Calu3 (cell line): ENCODE measurements at places on chromosomes 2 and 18. TPM values are rescaled to one million over a fixed set of nuclear protein-coding genes. Genes with fewer than 3 reads are reported as not detected.

The SELENOI gene
- total RNA-seq = 66.6 and 75.4 TPM in 2 replicates

The SPEG gene
- total RNA-seq = 13.4 and 16.7 TPM in 2 replicates

The PROC gene
- 0.59 TPM in 1 of 2 replicates, not detected in the other for total RNA-seq

DNA sequence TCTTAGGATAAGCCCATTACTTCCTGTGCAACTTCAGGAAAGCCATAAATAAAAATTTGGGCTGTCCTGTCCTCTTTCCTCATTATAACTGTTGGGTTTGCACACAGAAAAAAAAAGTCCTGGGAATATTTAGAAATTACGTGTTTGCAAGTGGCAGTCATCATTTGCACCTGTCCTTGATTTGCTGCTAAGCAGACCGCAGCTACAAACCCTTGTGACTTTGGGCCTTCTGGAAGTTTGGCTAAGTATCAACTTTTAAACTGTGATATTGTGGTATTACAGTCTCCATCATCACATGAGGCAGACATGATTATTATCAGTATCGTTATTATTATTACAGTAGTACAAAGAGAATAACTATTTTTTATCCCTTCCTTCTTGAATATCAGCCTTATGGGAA lies 260.7 kb upstream of the SESTD1 start:
- no peak for DNase-seq

DNA sequence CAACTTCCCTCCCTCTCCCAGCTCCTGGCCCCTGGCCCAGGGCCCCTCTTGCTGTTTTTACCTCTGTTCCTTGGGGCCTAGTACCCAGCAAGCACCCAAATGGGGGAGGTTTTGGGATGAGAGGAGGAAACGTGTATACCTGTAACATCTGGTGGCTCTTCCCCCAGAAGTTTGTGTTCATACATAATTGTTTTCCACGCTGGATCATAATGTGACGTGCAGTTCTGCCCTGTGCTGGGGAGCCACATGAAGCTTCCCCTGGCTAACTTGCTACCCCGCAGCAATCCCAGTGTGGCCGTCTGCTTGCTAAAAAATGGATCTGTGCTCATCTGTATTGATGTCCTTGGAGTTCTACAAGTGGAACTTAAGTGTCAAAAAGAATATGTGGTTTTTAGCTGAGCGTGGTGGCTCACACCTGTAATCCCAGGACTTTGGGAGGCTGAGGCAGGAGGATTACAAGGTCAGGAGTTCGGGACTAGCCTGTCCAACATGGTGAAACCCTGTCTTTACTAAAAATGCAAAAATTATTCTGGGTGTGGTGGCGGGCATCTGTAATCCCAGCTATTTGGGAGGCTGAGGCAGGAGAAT lies 36.5 kb downstream of the ANO7 start:
- DNase-seq = no peak

GRCh38 chr2:64019975-64020528 lies 824 bp upstream of the VPS54 start:
- no peak for DNase-seq

DNA sequence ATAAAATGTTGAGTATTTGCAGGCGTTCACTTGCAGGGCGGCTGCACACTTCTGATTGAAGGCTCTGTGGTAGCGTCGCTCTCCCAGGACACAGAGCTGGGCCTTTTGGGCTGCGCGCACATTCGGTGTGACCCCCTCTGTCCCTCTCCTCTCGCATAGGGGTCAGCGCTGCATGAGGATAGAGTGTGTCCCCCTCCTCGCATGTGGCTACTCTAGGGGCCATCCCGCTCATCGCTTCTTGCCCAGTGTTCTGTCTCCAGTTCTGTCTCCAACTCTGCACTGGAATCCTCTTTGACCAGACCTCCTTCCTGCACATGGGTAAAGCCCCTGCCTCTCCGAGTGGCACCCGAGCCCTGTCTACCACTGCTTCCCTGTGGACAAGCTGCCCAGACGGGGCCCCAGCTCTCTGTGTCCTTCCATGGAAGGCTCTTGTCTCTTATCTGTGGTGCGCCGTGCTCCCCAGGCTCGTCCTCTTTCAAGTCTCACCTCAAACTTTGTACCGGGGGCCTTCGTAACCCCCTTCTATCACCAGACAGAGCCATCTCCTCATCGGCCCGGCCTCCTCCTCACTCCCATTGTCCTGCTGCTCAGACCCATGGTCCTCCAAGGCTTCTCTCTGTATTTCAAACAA lies 278.0 kb upstream of the HDAC4 start:
- no peak for DNase-seq

GRCh38 chr2:13917958-13918357 lies 714.6 kb upstream of the LRATD1 start:
- DNase-seq = no peak

DNA sequence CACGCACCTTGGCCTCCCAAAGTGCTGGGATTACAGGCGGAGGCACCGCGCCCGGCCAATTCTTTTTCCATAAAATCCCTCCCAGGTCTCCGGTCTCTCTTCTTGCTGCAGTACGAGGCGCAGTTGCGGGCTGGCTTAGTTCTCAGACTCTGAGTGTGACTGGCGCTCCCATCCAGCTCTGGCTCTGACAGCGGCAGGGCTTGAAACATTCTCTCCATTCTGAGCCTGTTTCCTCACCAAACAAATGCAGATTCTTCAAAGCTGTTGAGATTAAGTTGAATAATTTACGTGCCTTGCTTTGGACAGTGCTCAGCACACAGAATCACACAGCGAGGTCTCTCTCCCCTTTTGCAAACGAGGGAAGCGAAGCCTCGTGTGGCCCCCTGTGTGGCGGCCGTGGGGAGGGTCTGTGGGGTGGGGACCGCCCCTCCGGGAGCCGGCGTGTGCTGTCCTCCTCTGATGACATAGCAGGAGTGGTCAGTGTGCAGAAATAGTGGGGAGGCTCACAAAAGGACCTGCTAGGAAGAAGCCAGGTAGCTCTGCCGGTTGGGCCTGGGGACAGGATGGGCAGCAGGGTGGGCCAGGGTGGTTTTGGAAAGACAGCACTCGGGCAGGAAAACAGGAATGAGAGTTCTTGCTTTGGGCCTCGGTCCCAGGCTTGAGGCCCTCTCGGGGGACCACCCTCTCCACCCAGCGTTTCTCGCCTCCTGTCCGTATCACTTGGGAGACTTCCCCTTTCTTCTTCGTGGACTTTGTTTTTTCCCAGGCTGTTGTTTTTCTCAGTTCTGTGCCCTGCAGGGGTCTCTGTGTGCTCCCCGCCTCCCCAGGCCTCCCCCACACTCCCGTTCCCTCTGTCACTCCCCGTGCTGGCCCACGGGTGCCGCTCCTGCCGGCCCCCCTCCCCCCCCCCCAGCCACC lies 75.0 kb downstream of the KCNG2 start:
- no peak for DNase-seq

GRCh38 chr2:39368846-39369245 lies 68.2 kb downstream of the MAP4K3 start:
- no peak for DNase-seq

DNA sequence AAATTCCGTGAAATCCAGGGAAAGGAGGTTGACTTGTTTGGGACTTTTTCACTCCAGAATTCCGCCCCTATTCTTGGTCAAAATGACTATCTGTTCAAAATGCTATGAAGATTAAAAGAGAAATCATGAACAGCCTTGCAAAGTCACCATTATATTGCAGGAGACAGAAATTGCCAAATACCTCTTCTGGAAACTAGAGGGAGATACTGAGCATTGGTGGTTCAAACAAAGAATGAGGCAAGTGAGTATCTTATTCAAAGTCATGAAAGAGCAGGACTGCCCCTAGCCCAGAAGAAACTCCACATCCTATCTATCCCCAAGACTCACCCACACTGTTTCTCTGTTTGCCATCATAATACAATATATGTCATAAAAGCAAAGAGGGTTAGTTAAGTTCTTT lies 862.3 kb upstream of the POU3F3 start:
- no peak for DNase-seq

DNA sequence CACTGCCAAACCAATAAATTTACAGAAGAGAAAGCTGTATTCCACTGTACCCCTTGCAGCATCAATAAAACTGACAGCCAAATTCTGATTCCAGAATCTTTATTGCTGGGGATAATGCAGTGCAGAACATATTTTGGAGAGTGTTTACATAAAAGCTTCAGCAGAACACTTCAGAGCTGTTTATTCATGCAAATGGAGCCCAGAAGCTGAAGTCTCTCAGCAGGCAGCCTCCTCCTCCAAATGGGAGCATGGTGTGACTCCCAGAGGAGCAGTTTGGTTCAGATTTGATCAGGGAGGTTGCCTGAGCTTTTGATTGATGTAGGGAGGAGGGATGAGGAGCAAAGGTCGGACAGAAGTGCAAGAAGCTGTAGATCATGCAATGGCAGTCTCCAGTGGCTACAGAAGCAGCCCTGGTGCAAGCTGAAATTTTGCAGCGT lies 22.4 kb downstream of the LHCGR start:
- no peak for DNase-seq

DNA sequence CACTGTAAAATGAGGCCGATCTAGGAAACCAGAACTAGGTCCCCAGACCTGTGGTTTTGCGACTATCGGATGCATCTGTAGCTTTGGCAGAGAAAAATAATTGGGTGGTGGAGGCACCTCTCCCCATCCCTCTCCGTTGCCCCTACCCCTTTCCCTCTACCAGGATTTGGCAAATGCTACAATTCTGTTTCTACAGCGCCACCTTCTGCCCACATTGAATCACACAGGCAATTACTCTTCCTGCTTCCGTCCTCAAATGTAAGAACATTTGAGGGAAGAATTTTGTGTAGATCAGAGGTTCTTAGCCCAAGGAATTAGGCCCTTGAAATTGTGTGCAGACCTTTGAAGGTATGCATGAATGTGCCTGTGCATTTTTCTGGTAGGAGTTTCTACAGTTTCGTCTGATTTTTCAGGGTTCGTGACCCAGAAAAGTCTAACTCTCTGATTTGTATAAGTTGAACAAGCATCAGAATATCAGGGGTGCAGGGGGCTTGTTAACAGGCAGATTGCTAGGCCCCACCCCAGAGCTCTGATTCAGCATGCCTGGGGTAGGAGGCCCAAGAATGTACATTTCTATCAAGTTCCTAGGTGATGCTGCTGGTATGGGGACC lies 11.2 kb downstream of the ATP6V1B1 start:
- peak; percentile 56 for DNase-seq

GRCh38 chr2:230160112-230160660 lies 59.6 kb downstream of the SP110 start:
- DNase-seq = peak; percentile 54

DNA sequence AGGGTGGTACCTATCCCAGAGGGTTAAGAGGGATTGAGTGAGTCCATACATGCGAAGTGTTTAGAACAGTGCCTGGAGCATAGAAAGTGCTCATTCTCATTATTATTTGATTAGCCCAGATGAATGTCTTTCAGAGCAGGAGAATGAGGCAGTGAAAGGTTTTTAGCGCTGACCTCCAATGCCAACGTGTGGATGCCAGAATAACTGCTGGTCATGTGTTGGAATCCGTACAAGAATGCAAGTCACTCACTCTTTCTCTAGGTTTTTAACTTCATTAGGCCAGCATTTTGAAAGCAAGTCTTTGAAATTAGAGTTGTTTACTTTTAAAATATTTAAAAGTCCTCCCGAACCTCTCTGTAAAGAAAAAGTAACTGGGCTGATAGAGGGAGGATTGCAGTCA lies 374.2 kb downstream of the EN1 start:
- no peak for DNase-seq

- DNase-seq = no peak
Measured at GRCh38 chr2:191015239-191015638, 1.3 kb upstream of the STAT1 start.

DNA sequence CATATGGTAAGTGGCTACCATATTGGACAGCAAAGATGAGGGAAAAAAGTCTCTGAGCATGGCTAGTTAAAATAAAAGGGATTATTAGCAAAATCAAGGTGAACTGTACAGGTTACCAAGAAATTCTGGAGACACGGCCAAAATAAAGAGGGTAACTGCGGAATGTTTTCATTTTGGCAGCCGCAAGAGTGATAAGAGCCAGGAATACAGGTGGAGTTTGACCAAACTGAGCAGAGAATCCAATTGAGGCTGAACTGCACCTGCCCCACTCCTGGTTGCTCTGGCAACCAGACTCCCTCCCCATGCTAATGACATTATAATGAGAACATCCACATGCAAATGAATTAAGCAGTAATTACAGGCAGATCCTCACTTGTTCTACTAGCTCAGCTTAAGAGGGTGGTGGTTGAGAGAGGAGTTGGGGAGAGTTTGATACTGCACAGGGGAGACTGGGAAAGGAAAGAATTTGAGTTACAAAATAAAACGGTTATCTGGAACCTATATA lies 18.8 kb upstream of the EPHA4 start:
- DNase-seq = no peak

GRCh38 chr18:63888470-63889190 lies 1.1 kb downstream of the SERPINB2 start:
- peak; percentile 25 for DNase-seq

DNA sequence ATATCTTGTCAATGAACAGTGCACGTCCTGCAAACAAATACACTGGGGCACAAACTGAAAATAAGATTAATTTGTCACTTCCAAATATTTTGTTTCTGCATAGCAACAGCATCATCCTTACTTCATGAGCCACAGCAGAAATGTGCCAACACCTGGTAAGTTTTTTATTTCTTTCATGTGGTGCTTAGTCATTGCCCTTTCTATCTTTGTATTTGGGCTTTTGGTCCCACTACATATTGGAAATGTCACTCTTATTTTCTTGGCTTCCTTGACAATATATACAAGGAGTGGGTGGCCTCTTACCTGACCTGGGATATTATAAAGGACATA lies 208.0 kb downstream of the RBM43 start:
- DNase-seq = no peak

DNA sequence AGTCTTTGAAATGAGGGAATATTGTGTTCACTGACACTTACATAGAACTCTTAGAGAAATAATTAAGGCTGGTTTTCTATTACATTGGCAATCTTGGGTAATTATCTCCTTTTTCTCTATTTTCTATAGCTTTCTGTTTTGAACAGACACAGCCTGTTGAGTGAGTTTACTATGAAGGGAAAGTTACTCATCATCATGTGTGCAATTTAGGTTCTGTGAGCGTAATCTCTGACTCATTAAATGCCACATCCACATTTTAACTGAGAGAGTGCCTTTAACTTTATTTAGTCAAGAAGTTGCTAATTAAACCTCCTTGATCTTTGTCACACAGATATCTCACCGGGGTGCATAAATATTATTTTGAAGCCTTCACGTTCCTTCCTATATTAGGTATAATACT lies 174.0 kb upstream of the SLC8A1 start:
- DNase-seq = no peak

GRCh38 chr2:207905546-207905945 lies 119.8 kb downstream of the PLEKHM3 start:
- DNase-seq = peak; percentile 9

DNA sequence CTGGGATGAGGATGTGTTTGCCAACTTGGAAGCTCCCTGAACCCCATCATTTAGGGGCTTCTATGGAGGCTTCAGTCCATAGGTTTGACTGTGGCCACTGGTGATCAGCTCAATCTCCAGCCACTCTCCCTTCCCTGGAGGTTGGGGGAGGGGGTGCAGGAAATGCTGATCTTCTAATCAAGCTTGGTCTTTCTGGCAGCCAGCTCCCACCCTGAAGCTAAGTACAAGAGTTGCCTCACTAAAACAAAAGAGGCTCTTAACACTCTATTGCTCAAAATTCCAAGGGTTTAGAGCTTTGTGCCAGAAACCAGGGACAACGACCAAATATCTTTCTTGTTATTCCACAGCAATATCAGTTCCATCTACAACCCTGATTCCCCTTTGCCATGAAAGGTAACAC lies 19.4 kb upstream of the MPPE1 start:
- no peak for DNase-seq

- DNase-seq = no peak
Measured at GRCh38 chr2:29803537-29803936, 117.8 kb downstream of the ALK start.

- no peak for DNase-seq
Measured at GRCh38 chr2:66456183-66457041, 21.5 kb downstream of the MEIS1 start.
